NCI-H2081 treated with DMSO at 0.1 percent for 48 hours (cell line): ENCODE measurements at places on chromosomes 16 and 17.

DNA sequence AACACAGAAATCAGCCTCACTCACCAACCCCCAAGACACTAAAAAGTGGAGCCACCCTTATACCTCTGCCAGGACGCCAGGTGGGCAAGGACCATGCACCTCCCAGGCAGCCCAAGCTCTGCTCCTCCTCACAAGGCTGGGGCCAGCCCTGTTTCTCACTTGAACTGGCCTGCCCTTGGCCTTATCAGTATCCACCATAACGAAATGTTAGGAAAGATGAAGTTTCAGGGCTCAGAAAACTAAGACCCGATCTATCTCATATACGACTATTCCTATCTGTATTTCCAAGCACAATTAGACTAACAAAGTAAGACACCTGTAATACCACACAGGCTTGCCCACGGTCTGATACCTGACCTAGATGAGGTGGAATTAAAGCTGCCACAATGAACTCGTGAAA is 6.9 kb downstream of the FBXO31 start:
- DNase-seq: no peak

GRCh38 chr17:62616993-62617893 is 10.2 kb upstream of the MRC2 start:
- DNase-seq: no peak

- no peak for DNase-seq
These were observed 115.8 kb downstream of the WWOX start for GRCh38 chr16:78215222-78215621.

DNA sequence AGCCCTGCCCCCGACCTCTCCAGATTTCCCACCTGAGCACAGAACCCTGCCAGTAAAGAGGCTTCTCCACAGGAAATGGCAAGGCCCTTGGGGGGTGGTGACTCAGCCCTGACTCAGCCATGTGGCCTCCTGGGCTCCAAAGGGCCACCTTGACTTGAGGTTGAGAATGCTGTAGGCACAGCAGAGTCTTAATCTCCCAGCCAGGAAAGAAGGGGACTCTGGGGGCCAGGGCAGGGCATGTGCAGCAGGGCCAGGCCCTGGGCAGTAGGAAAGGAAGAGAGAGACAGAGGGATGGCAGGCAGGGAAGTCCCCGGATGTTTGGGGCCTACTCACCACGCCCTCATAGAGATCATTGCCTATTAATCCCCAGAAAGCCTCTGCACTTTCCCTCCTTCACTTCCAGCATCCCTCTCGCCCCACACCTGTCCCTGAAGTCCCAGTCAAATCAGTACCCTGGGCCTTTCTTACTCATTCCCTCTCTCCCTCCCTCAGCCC is 4.8 kb upstream of the ITGA3 start:
- DNase-seq: no peak

GRCh38 chr17:40265337-40265736 is 22.3 kb upstream of the CDC6 start:
- no peak for DNase-seq

DNA sequence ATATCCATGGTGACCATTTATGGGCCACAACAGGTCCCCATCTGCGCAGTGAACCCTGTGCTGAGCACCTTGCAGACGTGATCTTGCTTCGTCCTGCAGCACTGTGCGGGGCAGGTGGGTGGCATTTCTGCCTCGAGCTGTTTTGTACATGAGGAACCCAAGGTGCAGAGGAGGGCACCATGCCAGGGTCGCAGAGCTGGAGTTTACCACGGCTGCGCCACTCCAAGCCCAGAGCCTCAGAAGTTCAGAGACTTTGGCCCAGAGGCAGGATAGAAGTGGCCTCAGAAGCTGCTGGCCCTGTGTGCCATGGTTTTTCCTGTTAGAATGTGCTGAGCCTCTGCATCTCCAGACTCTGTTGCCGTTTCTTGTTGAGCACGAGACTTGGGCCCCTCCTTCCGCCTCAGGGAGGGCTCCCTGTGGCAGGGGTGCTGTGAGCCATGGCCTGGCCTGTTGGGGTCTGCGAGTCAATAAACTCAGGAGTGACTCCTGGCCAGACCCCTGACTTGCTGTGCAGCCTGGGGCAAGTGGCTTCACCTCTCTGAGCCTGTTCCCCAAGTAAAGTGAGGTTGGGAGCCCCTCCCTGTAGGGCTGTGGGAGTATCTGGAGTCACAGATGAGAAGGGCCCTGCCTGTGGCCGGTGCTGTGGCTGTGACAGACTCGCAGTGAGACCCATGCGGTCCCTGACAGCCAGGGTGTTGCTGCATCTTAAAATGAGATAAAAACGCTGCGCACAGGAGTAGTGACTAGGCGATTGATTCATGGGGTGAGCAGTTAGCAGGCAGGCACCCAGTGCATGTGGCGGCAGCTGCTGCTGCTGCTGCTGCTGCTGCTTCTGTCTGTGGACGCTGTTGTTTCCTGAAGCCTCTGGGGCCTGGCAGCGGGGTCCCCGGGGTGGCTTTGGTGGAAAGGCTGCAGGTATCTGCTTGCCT is 11.8 kb downstream of the MAP2K3 start:
- DNase-seq: no peak

- no peak for DNase-seq
These were observed 171.6 kb downstream of the CDH11 start for GRCh38 chr16:64950262-64950661.

DNA sequence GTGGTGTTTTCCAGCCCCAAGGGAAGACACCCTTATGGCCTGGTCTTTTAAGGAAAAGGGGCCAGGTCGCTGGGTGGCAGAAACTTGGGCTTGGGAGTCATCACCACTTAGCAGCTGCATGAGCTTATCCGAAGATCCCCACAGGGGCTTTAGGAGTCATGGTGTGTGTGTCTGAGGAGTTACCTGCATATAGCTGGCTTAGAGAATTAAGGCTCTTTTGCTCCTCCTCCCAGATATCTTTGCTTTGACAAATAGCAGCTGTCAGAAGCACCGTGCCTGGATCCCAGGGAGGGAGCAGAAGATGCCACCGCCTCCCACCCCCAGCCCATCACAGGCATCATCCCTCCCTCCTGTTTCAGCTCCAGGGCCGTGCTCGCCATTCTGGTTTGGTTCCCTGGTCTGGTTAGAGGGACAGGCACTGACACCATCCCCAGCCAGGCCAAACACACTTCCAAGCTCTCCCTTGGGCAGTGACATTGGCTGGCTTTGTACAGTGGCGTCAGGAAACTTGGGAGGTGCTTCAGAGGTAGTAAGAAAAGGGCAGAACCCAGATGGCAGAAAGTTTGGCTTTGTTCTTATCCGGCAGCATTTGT is 17.4 kb downstream of the LDHD start:
- DNase-seq: no peak

DNA sequence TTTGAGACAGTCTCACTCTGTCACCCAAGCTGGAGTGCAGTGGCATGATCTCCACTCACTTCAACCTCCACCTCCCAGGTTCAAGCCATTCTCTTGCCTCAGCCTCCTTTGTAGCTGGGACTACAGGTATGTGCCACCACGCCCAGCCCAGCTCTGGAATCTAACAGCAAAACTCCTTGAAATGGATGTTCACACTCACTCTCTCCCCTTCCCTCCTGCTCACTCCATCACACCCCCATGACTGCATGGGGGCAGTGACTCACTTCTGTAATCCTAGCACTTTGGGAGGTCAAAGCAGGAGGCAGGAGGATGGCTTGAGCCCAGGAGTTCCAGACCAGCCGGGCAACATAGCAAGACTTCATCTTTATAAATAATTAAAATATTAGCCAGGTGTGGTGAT is 11.1 kb upstream of the TFAP4 start:
- DNase-seq: no peak

- no peak for DNase-seq
These were observed 16.7 kb downstream of the ERCC4 start for GRCh38 chr16:13936596-13937081.

- no peak for DNase-seq
These were observed 97.1 kb downstream of the CDH11 start for GRCh38 chr16:65024767-65025178.

DNA sequence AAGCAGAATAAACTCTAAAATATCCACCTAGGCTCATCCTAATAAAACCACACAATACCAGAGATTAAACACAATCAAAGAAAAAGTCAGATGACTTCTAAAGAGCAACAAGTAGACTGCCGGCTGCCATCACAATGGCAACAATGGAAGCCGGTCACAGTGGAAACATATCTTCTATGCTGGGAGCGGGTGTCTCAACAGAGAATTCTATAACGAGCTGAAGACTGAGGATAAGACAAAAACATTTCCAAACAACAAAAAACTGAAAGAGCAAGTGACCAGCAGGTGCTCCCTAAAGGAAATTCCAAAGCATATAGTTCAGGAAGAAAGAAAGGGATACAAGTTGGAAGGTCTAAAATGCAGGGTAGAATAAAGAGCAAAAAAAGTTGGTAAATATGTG is 8.9 kb downstream of the NSMCE1 start:
- DNase-seq: no peak

- DNase-seq: no peak
These were observed 10.3 kb upstream of the ITGAX start for GRCh38 chr16:31344712-31345111.

DNA sequence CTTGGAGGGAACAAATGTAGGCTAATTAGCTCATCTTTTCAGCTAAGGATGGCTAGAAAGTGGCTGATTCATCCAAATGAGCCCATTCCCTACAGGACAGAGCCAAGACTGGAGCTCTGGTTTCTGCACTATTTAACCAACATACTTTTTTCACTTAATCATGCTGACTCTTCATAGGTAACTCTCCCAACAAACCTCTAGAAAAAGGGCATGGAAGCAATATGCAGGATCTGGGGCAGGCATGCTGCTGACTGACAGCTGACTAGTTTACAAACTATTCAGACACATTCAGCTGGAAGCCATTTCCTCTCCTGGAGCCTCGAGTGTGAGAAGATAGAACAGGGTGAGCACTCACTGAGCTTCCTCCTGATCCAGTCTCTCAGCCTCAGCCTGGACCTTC is 6.2 kb downstream of the BECN1 start:
- DNase-seq: no peak

- no peak for DNase-seq
These were observed 825.4 kb downstream of the KCNJ18 start for GRCh38 chr17:22517716-22518115.

DNA sequence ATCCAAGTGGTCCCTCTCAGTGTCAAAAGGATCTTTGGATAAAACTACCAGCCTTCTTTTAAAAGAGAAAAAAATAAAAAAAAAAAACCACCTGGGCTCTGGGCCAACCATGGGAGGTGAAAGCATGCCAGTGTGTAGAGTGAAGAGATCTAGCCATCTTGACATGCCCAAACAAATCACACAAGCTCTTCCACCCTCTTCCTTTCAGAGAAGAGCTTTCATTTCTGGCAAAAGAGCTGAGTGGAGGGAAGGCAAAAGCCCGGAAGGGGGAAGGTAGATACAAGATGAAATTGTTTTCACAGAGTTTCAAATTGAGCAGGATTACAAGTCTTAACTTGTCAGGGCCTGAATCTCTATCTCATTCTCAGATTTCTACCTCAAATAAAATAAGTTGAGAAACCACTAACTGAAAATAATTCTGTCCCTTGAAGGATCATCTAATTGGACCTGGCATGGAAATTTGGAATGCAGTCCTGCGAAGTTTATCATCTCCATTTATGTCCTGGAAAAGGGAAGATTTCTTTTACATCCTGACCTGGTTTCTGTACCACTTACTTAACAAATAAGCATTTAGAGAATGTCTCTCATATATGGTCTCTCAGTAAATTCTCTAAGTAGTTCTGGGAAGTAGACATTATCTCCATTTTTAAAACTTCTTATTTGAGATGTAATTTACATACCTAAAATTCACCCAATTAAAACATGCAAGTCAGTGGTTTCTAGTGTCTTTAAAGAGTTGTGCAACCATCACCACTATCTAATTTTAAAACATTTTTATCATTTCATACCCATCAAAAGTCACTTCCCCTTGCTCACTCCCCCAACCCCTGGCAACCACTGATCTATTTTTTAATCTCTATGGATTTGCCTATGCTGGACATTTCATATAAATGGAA is 93.7 kb downstream of the TANGO6 start:
- no peak for DNase-seq

GRCh38 chr17:4780325-4780955 is 5.7 kb downstream of the VMO1 start:
- no peak for DNase-seq

DNA sequence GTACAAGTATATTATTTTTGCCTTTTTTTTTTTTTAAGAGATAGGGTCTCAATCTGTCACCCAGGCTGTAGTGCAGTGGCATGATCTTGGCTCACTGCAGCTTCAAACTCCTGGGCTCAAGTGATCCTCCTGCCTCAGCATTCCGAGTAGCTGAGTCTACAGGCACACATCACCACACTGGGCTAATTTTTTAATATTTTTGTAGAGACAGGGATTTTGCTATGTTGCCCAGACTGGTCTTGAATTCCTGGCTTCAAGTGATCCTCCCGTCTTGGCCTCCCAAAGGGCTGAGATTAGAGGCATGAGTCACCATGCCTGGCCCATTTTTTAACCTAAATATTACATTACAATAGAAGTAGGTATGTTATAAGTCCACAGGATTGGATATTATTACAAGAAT is 3.2 kb downstream of the TERB1 start:
- no peak for DNase-seq

- DNase-seq: no peak
These were observed 50.0 kb downstream of the SHISA9 start for GRCh38 chr16:12951392-12951791.

DNA sequence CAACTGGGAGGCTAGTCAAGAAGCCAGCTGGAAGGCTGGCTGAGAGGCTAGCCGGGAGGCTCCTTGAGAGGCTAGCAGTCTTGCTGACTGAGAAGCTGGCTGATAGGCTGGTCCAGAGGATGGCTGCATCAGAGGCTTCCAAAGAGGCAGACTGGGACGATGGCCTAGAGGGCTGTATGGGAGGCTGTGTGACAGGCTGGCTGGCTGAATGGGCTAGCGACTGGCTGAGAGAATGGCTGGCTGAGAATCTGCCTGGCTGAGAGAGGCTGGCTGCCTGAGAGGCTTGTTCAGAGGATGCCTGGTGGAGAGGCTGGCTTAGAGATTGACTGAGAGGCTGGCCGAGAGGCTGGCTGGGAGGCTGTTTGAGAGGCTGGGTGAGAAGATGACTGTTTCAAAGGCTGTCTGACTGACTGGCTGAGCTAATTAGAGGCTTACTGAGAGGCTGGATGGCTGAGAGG is 34.8 kb upstream of the ACSM2B start:
- no peak for DNase-seq

GRCh38 chr17:40547079-40547784 is 18.0 kb downstream of the CCR7 start:
- peak; percentile 75 for DNase-seq

- peak; percentile 16 for DNase-seq
These were observed 9.8 kb downstream of the SLC16A3 start for GRCh38 chr17:82238472-82239201.

- DNase-seq: no peak
These were observed 662.5 kb upstream of the SALL1 start for GRCh38 chr16:51813609-51814008.
